Adipose tissue (tissue), 3 donors: ENCODE measurements at places on chromosomes 6 and 20. TPM values are rescaled to one million over a fixed set of nuclear protein-coding genes. Genes with fewer than 3 reads are reported as not detected.

DNAH8 gene
- polyA plus RNA-seq = under 0.01 TPM

KCNK5 gene
- 10.6 TPM for polyA plus RNA-seq

NKX2-2 gene
- polyA plus RNA-seq = 3.9 TPM

ULBP2 gene
- polyA plus RNA-seq = 1.6 TPM

SEMG1 gene
- polyA plus RNA-seq = not detected

REV3L gene
- polyA plus RNA-seq = 5.1 TPM
